ENCODE measurements at places on chromosomes 3 and 15.

DNA sequence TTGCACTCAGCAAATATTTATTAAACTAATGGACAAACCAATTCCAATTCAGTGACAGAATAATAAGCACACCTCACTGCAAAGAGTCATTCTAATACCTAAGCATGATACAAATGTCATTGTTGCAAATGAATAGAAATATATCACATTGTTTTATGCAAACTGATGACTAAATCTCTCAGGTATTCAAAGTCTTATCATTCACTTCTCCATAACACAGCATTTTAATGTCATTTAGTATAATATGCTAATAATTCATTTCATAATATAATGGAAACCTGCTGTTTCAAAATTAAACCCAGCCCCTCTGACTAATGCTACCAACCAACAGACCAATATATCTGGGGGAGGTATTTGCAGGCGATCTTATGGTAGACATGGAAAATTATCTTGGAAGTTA is 71.8 kb downstream of the FGF7 start:
- DNase-seq = no peak

- DNase-seq = no peak
Observed at GRCh38 chr3:5709714-5710113, 522.2 kb downstream of the EDEM1 start.

DNA sequence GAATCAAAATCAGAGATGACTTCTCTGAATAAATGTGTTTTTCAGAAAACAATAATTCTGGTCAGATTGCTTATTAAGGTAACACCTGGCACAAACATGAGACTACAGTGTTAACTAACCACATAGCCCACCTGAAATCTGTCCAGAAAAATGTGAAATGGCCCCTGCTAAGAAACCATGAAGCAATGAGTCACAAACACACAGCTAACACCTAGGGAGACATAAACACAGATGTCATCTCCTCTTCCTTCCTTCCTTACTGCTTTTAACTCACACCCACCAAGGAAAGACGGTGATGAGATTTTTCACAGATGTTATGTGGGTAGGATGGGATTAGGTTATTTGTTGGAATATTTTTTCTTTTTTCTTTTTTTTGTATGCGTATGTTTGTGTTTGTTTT is 315.0 kb upstream of the STAC start:
- DNase-seq = no peak

GRCh38 chr3:113255854-113256615 is 44.7 kb downstream of the BOC start:
- no peak for DNase-seq

DNA sequence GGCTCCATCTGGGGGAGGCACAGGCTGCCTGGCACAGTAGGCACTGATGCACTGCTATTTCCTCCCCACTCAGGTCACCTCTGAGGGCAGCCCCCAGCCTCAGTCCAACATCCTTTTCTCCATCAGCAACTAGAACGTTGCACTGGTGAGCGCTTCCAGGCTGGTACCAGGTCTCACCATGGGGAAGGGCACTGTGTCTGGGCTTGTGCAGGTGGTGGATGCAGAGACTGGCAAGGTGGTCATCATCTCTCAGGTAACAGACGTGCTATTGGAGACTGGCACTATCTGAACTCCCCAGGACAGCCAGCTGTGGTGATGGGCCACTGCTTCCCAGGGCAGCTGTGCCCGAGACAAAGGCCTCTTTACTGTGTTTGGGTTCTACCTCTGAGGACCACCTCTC is 8.3 kb upstream of the TXNRD3 start:
- DNase-seq = no peak

- no peak for DNase-seq
Observed at GRCh38 chr3:16460273-16460672, 53.2 kb downstream of the RFTN1 start.

Measured in RWPE2 (cell line).